ENCODE measurements at places on chromosomes 12 and 14.
A peak's percentile ranks its signal among the peaks of the same experiment; 100 is the strongest.

DNA sequence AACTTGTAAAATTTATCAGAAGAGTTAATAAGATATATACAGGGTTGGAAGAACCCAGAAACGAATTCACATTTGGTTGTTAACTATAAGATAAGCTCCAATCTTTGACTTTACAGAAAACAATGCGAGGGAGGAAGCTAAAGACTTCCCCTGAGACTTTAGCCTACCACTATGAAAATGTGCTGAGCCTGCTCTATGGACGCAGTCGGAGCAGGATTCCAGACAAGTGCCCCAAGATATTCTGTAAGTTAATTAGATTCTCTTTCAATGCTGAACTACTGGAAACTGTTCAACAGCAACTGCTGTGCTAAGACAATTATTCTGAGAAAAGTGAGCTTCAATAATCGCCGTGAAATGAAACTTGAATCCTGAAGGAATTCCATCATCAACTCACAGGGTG lies 8.3 kb upstream of the LRRC10 start:
- no peak for DNase-seq

GRCh38 chr12:114945351-114945750 lies 261.4 kb upstream of the TBX3 start:
- no peak for DNase-seq

- peak; percentile 89 for DNase-seq
Observed at GRCh38 chr14:52131640-52132320, 62.9 kb upstream of the NID2 start.

DNA sequence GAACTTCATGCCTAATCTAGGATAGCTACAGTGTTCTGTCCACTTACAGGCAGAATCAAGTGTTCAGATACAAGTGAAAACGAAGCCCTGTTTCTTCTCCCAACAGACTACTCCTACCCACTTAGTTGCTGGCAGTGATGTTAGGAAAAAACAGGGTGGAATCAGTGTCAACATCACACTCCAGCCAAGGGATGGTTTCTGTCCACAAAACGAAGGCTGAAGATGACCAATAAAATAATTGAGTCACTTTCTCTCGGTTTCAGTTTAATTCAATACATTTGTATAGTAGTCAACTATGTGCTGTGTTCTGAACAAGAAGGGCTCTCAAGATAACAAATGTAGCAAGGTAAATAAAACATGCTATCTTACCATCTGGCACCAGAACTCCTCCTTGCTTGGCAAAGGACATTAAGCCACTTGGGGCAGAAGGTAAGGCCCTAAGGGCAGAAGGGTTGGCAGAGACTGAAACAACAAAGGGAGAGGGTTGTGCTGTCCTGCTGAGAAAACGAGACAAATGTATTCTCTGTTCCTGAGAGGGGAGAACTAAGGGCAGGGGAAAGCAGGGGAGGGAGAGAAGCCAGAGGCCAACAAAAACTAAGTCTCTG lies 393.6 kb downstream of the DPF3 start:
- DNase-seq, result no peak

DNA sequence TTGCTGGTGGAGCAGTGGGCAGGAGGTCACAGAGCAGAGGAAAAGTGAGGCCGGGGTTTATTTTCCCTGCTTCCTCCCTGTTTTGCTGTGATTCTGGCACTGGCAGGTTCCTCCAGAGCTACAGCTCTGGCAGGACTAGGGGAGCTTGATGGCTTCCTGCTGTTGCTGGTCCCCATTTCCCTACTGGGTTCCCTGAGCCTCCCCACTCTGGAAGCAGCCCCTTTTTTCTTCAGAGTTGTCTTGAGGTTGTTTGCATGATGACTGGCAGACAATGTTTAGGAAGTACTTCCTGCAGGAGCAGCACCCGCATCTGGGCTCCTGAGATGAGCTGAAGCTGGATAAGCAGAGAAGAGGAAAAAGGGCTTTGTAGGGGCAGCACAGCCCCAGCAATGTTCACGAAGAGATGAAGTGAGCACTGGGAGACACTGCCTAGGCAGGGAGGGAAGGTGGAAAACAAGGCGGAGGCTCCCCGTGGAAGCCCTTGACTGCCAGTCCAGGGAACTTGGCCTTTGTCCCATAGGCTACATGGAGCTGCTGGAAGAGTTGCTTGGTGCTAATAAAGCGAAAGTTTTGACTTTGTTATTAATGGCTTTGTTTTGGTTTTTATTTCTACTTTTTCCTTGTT lies 126.9 kb downstream of the SLC38A6 start:
- no peak for DNase-seq

DNA sequence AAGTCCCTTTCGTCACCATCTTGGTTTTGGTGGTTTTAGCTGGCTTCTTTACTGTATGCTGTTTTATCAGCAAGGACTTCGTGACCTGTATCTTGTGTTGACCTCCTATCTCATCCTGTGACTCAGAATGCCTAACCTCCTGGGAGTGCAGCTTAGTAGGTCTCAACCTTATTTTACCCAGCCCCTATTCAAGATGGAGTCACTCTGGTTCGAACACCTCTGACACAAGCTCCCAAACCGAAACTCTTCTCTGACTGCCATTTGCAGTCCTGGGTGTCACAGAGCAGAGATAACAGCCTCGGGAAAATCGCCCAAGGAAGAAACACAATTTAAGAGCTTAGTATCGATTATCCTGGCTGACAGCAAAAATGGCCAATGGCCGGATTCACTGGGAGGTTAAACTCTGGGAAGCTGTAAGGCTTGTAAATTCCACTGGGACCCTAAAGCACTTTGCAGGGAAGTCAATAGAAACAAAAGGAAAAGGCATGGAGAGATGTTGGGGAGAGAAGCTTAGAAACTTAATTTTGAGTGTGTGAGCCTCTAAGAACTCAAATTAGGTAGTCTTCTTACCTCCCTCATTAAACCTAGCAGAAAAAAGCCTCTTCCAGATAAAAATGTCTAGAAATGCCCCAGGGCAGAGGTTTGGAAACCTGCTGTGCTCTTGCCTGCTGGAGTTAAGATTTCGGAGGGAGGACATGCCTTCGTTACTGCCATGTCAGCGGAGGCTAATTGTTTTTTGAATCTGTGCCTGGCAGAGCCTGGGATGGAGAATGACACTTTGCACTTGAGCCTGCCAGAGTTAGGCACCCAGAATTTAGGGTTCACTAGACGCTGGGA lies 56.5 kb upstream of the RPH3A start:
- DNase-seq, result no peak

GRCh38 chr12:53670971-53671370 lies 4.9 kb downstream of the ATP5MC2 start:
- DNase-seq, result no peak

DNA sequence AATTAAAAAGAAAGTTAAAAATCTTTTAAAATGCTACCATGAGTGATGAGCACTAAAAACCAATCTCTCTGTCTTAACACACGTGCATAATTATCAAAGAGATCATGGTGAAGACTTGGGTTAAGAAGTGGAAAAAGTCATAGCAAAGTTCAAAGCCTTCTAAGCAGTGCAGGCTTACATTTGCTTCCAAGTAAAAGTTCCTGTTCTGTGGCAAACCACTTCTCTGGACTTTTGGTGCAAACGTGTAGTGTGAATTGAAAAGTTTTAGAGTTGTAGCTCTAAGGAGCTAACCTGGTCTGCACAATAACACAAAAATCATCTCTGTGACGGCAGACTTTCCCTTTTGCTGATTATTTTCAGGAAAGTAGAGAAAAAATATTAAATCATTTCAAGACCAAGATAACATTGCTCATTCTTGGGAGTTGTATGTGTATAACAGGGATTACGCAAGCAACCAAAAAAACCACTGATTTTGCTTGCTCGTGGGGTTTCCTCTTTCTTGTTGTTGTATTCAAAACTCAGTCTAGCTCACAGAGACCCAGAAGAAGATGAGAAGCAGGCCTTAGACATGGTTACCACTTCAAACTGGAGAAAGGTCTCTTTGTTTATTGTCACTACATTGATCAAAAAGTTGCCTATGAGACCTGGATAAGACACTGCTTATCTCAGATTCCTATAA lies 2.3 kb upstream of the GLIPR1 start:
- DNase-seq, result no peak

DNA sequence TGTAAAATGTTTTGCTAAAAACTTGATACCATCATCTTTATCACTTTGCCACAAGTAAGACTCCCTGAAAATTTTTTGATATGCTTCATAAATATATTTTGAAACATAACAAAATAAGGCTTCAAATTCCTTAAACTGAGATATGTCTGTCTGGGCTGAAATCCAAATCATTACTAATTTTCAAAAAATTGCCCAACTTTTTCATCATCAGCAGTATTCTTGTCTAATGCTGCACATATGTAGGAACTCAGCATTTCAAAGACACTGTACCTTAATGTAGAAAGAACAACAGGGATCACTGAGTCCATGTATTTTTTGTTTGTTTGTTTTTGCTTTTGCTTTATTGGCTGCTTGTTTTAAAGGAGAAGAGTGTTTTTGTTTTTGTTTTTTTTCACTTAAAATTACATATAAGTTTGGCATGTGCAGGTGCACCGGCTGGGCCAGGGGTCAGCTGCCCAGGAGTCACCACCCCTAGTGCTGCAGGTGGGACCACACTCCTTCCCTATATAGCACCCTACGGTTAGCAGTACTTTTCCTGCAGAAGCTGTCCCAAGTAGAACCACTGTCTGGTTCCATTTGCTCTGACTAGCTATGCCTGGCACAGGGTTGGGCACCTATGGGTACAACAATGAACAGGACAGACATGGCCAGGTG lies 231.2 kb downstream of the PIK3C2G start:
- no peak for DNase-seq

DNA sequence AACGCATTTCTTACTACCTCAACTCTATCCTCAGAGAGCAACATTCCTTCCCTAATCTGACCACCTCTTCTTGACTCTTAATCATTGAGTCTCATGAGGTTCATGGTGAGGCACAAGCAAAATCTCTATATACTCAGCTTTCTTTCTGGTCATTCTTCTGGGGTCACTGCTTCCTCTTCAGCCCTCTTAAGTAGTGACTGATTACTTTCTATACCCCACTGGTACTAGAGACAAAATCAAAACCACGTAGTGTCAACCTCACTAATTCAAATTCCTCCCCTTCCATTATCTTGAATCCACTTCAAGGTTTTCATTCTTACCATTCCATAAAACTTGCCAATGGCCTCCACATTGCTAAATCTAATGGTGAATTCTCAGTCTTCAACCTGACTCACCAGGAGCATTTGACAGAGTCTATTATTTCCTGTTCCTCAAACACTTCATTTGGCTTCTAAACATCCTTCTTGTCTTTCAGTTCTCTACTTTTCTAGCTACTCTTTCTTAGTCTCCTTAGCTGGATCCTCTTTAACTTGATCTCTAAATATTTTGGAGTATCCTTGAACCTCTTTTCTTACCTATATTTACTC lies 6.8 kb downstream of the WDHD1 start:
- DNase-seq, result no peak

- DNase-seq, result no peak
Observed at GRCh38 chr12:71972441-71973074, 33.9 kb downstream of the TPH2 start.

DNA sequence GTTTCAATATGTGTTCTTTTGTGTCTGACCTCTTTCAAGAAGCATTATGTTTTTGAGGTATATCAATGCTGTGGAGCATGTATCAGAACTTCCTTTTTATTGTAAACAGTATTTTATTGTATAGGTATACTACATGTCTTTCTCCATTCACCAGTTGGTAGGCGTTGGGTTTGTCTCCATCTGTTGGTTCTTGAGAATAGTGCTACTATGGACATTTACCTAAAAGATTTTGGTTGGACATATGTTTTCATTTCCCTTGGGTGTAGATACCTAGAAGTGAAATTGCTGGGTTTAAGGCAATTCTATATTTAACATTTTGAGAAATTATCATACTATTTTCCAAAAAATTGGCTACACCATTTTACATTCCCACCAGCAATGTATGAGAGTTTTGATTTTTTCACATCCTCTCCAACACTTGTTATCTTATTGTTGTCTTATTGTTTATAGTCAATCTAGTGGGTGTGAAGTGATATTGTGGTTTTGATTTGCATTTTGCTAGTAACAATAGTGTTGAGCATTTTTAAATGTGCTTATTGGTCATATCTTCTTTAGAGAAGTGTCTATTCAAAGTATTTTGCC lies 409.2 kb downstream of the IPO8 start:
- peak; percentile 24 for DNase-seq

GRCh38 chr12:19671695-19672094 lies 232.4 kb downstream of the AEBP2 start:
- peak; percentile 54 for DNase-seq

DNA sequence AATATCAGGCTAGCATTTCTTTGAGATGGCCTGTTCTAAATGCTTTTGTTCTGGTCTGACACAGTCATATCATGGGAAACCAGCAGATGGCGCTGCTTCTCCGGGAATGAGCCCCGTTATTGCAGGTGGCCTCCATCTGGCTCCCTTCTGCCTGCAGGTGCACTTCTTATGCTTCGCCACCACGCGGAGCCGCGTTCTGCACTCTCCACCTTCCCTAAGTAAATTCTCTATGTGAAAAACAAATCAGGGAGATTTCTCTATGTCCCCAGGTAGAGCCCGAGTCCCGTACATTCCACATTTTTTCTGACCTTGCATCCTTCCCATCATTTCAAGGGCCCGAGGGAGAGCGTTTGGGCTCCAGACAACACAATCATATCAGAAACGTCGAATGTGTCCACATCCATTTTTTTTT lies 26.2 kb downstream of the GLRX5 start:
- peak; percentile 87 for DNase-seq

- no peak for DNase-seq
Observed at GRCh38 chr14:26791117-26791806, 193.4 kb upstream of the NOVA1 start.

DNA sequence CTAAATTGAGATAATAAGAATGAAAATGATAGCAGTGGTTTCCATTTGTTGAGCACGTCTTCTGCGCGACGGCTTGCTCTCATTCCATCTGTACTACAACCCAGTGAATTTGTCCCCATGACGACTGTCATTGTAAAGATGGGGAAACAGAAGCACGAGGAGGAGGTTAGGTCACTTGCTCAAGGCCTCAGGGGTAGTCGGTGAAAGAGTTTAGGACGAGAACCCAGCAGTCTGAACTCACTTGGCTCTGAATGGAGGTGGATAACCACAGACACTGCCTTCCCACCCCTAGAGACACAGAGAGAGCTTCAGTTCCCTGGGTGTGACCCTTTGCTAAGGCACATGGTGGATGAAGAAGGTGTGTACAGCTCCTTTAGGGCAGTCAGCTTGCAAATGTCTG lies 30.9 kb upstream of the PLEKHG3 start:
- DNase-seq, result no peak

DNA sequence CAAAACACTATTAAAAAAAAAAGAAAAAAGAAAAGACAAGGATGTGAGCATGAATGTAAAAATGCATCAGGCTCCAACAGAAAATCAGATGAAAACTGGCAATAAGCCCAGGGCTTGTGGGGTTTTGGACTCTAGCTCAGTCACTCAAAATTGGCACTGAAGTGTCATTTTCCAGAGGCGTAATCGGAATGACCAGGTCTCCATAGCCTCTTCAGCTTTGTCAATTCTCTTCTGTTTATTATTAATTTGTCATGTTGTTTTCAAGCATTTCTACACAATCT lies 137.2 kb upstream of the TRHDE start:
- no peak for DNase-seq

GRCh38 chr12:31506515-31507306 lies 84.2 kb downstream of the DENND5B start:
- no peak for DNase-seq

GRCh38 chr14:39381366-39381765 lies 50.9 kb downstream of the FBXO33 start:
- no peak for DNase-seq
